Sigmoid colon (tissue), 7 donors: ENCODE measurements at places on chromosomes 3 and 15. TPM values are rescaled to one million over a fixed set of nuclear protein-coding genes. Genes with fewer than 3 reads are reported as not detected.

DNA sequence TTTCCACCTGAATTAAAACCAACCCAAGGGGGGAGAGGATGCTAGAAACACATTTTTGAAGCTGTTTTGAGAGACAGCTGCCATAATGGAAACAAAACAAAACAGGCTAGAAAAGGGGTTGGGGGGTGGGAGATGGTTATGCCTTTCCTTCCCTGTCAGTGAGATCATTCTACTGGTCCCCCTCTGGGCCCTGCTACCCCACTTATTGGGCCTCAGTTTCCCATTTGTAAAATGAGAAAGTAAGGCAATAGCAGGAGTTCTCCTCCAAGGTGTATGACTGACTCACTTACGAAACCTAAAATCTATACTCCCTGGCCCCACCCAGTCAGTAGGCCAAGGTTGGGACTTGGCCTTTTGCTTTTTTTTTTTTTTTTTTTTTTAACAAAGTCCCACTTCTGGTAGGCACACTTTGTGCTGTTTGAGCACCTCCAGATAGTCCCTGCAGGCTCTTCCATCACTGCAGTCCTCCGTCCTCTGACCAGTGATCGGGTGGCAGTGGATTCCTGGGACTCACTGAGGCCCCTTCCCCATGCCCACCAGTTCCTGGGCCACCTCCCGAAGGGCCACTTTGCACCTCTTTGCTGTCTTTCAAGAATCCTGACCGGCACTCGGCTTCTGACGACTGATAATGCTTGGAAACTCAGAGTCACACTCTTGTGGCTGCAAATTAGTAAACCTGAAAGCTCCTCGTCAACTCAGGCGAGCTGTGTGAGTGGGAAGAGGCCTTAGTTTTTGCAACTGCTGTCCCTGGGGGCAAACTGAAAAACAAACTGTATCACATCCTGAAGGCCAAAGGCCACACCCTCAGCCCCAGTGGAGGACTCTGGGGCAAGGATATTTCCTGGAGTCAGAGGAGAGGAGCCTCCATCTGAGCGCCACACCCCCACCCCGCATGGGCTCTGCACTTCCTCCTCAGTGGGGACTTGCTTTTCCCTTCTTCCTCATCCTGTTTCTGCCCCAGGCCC, 6.7 kb upstream of the PSTPIP1 start:
- H3K27ac ChIP-seq = peak overlapping the region; percentile 20
- no peaks in the 10 kb centered on the region for H3K27me3 ChIP-seq
- no peaks in the 10 kb centered on the region for H3K4me1 ChIP-seq
- no peaks in the 10 kb centered on the region for H3K36me3 ChIP-seq
- peak; percentile 80 for DNase-seq

- DNase-seq = no peak
- H3K4me1 ChIP-seq = no peaks in the 10 kb centered on the region
- no peaks in the 10 kb centered on the region for H3K27me3 ChIP-seq
- H3K27ac ChIP-seq = no peak overlapping the region
These were observed 304.0 kb downstream of the UACA start for GRCh38 chr15:70459312-70459711.

DNA sequence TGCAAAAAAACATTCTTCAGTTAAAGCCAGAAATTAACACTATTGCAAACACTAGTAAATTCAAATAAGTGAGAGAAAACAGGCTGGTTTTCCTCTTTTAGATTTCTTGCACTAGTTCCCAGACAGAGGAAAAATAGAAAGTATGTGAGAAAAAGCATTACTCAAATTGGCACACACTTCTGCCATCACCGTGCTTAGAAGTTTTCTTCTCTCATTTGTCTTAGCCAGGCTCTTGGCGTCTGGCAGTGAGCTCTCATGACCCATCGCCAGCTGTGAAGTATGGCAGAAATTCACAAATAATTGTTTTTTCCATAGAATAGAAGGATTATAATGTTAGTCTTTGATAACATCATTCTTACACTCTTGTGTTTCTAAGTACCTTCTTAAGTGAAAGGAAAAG, 515.9 kb downstream of the GBE1 start:
- peaks cover 10% of the 10 kb centered on the region for H3K4me1 ChIP-seq
- H3K27ac ChIP-seq = no peak overlapping the region
- no peaks in the 10 kb centered on the region for H3K36me3 ChIP-seq
- DNase-seq = no peak
- no peaks in the 10 kb centered on the region for H3K27me3 ChIP-seq

IQCF5 gene
- total RNA-seq = not detected

IL17RC gene
- 74.5 TPM for total RNA-seq

PRR20G gene
- not detected for total RNA-seq
